Right ventricle myocardium superior (tissue), 1 donor: ENCODE measurements at places on chromosomes 7 and 10.

DNA sequence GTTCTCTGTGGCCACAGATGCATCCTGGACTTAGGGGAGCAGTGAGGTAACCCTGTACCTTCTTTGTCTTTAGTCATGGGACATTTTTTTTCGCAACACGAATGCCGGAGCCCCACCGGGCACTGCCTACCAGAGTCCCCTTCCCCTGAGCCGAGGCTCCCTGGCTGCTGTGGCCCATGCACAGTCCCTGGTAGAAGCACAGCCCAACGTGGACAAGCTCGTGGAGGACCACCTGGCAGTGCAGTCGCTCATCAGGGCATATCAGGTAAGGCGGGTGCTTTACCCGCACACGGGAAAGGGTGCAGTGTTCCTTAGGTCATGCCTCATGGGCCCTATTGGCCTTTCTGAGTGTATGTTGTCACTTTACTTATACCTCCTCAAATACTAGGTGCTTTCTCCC is 38.8 kb downstream of the OGDH start:
- no peak for DNase-seq

- no peak for DNase-seq
These were observed 383.1 kb downstream of the LRRTM3 start for GRCh38 chr10:67308912-67309311.

- no peak for DNase-seq
These were observed 23.8 kb upstream of the MSMB start for GRCh38 chr10:46069771-46070463.

GRCh38 chr7:76325811-76326210 is 23.3 kb downstream of the HSPB1 start:
- no peak for DNase-seq

- DNase-seq = no peak
These were observed 11.6 kb upstream of the ADCK2 start for GRCh38 chr7:140661124-140661523.

DNA sequence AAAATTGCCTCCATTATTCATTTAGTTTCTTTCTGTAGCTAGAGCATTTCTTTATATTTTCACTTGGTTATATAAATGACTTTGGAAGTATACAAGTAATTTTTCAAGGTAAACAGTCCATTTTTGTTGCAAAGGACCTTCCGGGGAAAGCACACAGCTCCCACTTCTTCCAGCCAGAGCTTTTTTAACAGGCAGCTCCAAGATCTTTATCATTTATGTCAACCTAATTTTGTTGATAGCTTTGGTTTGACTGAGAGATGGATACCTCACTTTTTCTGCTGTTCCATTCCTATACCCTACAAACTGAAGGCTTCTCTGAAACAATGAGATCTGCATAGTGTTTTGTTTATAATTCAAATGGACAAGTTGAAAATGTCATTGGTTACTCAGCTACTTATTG is 49.3 kb upstream of the RAB11FIP2 start:
- DNase-seq = no peak

DNA sequence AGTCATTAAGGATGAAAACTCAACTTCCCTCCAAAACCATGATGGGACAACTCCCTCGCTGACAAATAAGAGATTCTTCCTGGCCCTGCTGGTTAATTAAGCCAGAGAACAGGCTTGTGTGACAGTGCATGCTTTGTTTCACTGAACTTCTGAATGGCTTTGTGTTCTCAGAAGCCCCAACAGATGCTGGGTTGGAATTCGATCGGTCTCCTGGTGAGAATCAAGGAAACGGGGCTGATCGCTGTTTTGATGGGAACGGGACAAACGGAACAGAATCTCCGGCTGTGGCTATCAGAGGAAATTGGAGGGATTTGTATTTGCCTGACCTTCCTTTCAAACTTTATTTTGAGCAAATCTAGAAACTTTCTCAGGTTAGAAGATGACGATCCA is 145.0 kb downstream of the RNF216 start:
- DNase-seq = peak; percentile 2

GRCh38 chr10:80599424-80599847 is 61.7 kb downstream of the SH2D4B start:
- DNase-seq = peak; percentile 64

- no peak for DNase-seq
These were observed 4.6 kb downstream of the TRPV6 start for GRCh38 chr7:142880876-142881505.

- no peak for DNase-seq
These were observed 188.9 kb downstream of the ADAM12 start for GRCh38 chr10:126199221-126199998.

DNA sequence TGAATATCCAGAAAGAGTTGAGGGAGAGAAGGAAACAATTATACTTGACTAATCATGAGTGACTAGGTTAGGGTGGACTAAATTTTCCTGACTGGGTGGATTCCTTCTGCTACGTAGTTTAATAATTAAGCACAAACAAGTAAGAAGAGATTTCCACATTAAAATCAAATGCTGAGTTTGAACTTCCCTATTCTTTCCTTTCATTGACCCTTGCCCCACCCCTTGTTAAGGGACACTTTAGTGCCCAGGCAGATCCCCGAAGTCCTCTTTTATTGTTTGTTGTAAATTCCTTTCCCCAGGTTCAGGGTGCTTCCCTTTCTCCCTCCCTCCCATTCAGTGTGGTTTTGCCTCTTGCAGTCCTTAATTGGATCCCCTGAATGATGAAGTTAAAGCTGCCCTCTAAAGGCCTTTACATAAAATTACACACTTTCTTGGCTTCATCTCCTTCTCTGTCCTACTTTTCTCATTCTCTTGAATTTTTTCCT is 8.8 kb upstream of the SPAM1 start:
- no peak for DNase-seq

DNA sequence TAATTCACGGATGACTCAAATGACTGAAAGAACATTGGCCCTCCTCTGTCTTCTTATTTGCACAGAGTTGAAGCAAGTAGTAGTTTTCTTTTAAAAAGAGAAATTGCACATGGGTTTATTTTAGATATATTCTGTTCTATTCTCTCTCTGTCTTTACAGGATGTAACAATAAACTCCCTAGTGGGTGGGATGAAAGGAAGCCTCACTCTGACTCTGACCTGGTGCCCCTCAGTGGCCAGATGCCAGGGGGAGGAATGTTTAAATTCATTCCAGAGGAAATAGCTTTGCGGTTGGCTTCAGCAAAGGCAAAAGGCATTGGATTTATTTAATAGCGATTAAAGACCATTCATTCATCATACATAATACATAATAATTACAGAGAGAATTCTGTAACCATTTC is 156.4 kb upstream of the MTPN start:
- DNase-seq = no peak

GRCh38 chr7:100590077-100590737 is 4.1 kb downstream of the FBXO24 start:
- DNase-seq = peak; percentile 68

DNA sequence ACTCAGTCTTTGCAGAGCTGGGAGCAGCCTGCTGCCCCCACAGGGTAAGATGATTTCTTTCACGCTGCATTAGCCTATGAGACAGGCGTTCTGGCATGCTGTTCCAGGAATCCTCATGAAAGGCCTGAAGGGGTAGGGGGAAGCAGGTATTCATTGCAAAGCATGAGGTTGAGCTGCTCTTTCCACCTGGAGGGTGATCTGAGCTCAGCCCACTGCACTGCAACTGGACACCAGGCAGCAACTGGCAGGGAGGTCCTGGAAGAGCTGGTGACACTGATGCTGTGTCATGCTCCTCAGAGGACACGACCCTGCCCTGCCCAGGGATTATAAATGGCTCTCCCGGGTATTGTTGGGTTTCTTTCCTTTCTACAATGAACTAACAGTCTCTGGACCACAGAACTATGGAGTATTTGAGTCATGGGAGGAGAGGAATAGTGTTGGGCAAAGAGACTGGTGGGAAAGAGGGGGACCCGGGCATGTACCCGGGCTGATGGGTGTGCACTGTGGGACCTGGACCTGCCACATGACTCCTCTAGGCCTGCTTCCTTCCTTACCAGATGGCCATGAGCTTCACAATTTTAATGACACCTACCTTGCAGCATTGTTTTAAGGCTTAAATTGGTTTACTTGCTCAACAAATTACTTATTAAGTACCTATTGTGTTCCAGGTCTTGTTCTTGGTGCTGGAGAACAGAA is 24.3 kb downstream of the SLC25A28 start:
- DNase-seq = no peak

DNA sequence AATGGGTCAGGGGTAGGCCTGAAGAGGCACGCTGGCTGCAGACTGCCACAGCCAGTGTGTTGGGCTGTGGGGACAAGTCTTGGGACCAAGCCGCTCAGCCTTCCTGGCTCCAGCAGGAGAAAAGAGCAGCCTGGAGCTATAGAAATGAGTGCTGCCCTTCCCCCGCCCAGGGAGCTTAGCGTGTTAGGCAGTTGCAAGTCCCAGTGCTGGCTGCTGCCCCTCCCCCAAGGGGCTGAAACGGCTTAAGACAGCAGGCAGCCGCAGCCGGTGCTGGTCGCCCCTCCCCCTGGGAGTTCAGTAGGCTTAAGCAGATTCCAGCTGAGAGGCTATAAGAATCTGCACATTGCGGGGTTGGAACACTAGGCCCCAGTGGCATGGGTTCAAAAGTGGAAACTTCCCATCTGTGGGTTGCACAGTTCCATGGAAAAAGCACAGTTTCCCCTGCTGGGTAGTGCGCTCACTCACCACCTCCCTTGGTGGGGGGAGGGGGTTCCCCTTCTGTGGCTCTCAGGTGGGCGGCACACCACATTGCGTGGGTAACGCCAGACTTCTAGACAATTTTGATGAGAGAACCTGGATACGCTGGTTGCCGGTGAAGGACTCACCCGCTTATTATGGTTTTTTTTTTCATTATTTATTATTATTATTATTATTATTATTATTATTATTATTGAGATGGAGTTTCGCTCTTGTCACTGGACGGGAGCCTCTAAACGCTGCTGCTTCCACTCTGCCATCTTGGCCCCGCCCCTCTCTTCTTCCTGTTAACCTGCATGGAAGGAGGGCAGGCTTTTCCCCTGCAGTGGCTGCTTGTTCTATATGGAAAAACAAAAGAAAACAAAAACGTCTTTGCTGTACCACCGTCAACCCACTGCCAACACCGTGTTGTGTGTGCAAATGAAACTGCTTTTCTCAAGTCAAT is 151.1 kb downstream of the CXCL12 start:
- peak; percentile 71 for DNase-seq

- DNase-seq = no peak
These were observed 979.3 kb upstream of the CELF2 start for GRCh38 chr10:10038348-10038747.

DNA sequence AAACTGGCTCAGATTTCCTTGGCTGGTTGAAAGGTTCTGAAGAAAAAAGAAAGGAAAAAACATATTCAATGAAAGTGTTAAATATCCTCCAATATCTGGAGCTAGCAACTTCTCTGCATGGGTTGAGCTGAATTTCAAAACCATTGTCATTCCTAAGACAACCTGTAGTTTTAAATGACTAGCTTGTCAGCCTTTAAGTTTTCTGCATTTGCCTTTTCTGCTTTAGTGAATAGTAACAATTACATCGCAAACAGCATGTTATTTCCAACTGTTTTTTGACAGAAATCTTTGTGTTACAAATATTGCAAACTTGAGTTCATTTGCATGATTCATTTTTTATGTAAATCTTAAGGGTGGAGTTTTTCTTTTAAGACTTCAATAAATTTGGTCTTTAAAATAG is 852.3 kb upstream of the CELF2 start:
- DNase-seq = no peak

GRCh38 chr7:137454246-137454724 is 110.8 kb upstream of the PTN start:
- DNase-seq = no peak

GRCh38 chr10:30491204-30491915 is 57.4 kb downstream of the MAP3K8 start:
- DNase-seq = no peak

DNA sequence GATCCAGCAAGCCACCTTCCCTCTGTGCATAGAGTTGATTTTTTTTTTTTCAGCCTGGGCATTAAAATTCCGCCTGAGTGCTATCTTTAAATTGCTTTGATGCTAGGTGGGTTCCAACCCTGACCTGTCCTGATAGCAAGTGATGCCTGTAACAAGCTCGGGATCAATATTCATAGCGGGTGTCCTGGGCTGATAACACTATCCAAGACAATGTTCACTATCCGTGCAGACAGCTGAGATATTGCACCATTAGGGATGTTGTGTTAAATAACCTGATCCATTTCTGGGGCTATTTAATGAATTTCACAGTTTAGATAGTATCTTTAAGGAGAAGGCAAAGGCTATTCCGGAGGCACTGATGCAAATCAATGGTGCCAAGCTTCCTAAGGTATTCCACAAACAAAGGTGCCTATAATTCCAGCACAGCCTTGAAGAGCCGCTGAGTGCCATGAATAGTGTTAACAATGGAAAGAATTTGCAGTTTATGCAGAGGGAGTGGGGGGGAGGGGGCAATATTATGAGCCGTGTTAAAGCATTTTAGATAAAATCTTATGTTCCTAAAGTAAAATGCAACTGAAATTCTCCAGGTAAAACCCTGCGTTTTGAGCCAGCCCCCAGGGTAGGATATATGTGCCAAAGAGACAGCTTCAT is 4.2 kb upstream of the NKX1-2 start:
- DNase-seq = no peak

- no peak for DNase-seq
These were observed 33.1 kb downstream of the KAT6B start for GRCh38 chr10:74859546-74859945.

DNA sequence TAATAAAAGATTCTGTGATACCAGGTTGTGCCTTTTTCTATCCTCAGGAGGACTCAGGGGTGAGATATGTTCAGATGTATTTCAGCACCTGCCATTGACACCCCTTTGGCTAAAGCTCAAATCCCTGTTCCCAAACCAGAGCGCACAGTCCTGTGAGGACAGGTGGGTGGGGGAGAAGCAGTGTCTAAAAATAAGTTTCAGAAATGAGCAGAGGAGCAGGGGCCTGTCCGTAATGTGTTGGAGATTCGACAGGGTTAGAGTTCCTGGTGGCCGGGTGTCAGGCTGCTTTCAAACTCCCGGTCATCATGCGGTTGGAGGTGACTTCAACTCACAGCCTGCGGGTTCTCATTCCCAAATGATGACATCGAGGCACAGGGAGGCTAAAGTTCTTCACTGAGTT is 211.5 kb downstream of the KLF6 start:
- DNase-seq = no peak

DNA sequence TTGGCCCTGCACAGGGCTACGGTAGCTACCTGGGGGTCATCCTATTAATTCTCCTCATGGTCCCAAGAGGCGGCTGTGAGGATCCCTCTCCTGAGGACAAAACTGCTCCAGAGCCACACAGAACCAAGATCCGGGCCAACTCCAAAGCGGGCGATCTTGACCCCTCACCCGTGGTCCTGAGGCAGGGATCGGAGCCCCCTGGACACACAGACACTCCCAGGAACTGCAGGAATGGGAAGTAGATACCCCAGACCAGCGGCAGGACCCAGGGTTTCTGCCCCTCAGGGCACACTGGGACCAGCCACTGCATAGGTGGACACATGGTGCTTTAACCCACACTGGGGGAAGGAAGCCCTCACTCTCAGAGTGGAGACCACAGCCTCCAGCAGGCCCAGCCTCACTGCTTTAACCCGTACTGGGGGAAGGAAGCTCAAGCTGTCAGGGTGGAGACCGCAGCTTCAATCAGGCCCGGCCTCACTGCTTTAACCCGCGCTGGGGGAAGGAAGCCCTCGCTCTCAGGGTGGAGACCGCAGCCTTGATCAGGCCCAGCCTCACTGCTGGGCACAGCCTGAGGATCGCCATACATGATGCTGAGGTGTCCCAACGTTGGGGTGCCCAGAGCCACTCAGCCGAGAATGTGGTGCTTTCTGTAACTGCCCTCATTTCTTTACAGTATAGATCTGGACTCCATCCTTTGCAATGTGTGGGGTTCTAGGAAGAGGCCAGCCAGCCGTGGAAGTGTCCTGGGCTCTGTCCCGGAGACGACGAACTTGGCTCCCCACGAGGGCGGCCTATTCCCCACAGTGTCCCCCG is 60.1 kb downstream of the DIP2C start:
- no peak for DNase-seq
